ENCODE measurements at places on chromosomes 5 and 9.

DNA sequence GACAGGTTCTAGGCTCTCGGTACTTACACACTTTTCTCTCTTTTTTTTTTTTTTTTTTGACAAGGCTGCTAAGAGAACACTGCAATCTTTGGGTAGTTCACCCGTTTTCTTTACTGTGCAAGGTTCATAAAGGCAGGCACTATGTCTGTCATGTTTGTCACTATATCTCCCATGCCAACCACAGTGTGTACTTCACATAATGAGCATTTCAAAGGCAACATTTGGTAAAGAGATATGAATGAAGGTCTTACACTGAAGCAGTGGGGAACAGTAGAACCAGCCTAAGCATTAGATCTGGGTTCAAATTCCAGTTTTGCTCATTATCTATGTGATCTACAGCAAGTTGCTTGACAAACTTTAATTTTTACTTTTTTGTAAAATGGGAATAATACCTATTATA, 1.5 kb upstream of the HMGCR start:
- DNase-seq, result no peak

DNA sequence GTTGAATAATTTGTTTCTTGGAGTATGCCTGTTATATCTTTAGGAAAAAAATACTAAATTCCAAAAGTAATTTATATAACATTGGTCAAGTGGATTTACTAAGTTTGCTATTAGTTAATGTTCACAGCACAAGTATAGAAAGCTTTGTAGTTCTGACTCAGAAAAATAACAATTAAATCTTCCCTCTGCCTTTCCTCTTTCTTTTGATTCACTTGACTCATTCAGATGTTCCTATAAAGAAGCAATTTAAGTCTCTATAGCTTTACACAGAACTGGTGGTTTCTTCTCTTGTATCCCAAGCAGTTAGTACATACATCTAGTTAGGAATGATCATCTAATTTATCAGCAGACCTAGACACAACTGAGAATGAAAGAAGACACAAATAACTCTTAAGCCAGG, 4.5 kb upstream of the CDC42SE2 start:
- DNase-seq, result no peak

DNA sequence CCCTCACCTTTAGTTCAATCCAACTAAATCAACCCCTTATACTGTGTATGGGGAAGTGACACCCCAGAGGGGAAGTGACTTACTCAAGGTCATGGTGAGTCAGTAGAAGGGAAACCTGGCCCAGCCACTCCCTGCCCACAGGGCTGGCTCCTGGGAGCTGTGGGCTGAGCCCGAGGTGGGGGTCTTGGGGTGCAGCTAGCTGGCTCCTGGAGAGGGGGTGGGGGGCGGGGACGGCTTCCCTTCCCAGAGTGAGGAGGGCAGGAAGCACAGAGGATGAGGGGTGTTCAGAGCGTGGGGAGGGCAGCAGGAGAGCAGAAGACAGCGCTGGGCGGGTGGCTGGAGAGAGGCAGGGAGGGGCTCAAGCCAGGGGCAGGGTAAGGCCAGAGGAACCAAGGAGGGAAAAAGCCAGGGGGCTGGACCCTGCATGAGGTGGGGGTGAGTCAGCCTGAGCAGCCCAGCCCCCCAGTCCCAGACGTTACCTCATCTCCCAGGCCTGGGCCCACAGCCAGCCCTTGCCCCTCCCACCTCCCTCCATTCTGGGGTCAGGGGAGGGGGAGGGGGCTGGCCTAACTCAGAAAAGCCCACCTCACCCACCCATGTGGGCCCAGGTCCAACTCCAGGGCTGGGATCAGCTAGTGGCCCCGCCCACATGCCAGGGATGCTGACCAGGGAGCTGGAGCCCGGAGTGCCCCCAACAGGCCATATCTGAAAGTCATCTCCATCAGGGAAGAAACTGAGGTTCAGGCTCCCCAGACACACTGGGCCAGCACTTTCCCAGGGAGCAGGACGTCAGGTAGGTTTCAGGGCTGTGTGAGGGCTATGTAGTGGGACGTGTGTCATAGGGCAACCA, 2.8 kb downstream of the PDLIM7 start:
- peak; percentile 49 for DNase-seq

- no peak for DNase-seq
Measured at GRCh38 chr5:150642991-150643710, 2.7 kb downstream of the SYNPO start.

DNA sequence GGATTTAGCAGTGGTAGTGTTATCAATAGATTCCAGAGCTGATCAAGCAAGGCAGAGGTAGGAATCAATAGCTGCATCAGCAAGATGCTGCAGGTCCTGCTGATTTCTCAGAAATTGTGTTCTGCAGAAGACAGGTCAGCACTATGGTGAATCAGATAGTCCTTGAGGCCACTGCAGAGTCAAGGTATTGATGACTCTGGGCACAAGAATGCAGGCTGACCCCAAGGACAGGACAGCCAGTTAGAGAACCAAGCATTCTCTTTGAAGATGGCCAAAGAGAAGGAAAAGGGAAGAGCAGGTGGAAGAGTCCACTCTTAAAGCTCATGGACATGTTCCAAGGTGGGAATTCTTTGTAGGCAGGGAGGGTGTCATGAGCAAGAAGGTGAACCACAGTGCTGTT, 28.0 kb downstream of the PRUNE2 start:
- no peak for DNase-seq

GRCh38 chr5:73338256-73339050, 110.1 kb downstream of the FOXD1 start:
- DNase-seq, result no peak

DNA sequence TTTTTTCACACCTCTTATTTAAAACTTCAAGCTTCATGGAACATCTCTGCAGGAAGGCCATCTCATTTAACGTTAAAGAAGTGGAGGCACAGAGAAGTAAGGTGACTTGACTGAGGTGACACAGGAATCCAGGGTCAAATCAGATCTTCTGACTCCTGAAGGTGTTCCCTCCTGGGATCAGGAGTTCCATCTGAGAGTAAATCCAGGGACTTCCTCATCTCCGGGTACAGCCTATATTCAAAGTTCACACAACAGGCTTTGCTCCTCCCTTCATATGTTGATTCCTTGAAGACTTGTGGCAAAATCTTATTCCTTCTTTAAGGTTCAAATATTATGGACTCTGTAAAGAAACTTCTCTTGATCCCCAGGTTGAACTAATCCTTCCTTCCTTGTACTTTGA, 313.1 kb upstream of the CLINT1 start:
- DNase-seq, result no peak

DNA sequence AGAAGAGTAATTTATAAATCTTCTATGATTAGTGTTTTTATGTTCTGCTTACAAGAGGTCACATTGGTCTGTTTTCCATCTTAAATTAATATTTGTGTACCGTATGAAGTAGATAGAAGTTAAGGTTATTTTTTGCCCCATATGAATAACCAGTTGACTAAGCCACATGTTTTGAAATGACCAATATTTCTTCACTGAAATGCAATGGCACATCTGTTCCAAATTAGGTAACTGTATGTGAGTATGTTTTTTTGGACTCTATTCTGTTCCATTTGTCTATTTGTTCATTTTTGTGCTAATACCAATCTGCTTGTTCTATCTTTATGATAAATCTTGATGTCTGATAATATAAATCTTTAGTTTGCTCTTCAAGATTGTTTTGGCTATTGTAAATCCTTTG, 17.7 kb downstream of the JAK2 start:
- no peak for DNase-seq
